ENCODE measurements at places on chromosomes 2 and 18. TPM values are rescaled to one million over a fixed set of nuclear protein-coding genes. Genes with fewer than 3 reads are reported as not detected.

DNA sequence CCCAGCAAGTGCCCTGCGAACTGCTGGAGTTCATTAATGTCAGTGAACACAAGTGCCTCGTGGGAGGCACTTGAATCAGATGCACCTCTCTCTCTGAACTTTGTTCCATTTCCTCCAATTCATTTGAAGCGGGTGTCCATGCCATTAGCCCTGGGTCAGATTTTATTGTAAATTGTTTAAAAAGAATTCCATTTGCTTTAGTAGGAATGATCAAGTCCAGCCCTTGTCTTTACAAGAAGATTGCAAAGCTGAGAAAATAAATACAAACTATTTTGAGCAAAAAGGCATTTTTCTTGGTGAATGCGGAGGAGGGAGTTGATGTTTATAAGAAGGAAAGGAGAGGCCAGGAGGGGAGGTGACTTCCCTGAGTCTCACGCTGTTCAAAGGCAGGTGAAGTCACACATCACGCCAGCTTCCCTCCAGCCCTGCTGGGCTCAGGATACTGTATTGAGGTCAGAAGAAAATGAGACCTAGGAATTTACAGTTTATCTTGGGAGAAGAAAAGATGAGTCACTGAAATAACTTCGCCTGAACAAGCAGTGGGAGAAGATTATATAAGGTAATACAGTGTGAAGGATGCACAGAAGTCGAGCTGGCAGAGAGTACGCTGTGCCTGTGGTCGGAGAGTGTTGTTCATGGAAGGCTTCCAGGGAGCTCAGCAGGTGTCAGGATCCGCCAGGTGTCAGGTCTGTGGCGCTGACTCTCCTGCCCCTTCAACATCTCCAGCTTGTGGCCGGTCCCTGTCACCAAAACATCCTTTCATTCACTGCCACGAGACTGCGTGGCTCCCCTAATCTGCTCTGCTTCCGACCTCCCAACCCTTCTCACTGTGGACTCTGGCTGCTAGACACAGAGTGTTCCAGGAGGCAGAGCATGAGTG lies 36.5 kb downstream of the EFR3B start:
- peak; percentile 64 for DNase-seq

The CDH19 gene
- polyA plus RNA-seq = 0.37 TPM

DNA sequence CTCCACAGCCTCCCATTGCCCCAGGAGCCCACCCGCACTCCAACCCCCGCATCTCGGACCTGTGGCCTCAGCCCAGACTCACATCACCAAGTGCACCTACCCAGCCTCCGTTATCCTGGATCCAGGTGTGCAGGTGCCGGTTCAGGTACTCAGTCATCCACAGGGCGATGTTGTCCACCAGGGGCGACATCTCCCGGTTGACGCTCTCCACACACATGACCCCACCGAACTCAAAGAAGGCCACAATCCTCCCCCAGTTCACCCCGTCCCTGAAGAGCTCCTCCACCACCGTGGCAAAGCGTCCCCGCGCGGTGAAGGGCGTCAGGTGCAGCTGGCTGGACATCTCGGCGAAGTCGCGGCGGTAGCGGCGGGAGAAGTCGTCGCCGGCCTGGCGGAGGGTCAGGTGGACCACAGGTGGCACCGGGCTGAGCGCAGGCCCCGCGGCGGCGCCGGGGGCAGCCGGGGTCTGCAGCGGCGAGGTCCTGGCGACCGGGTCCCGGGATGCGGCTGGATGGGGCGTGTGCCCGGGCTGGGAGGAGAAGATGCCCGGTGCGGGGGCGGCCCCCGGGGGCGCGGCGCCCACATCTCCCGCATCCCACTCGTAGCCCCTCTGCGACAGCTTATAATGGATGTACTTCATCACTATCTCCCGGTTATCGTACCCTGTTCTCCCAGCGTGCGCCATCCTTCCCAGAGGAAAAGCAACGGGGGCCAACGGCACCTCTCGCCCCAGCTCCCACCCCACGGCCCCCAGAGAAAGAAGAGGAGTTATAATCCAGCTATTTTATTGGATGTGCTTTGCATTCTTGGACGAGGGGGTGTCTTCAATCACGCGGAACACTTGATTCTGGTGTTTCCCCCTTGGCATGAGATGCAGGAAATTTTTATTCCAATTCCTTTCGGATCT lies 1.3 kb downstream of the BCL2 start:
- peak; percentile 91 for DNase-seq

The GALM gene
- polyA plus RNA-seq = 79.9 TPM

The MROH2A gene
- polyA plus RNA-seq = 1.8 TPM

GRCh38 chr2:170098626-170099312 lies 79.2 kb upstream of the MYO3B start:
- no peak for DNase-seq

GRCh38 chr2:237864940-237865622 lies 5.7 kb downstream of the RAMP1 start:
- DNase-seq = no peak

DNA sequence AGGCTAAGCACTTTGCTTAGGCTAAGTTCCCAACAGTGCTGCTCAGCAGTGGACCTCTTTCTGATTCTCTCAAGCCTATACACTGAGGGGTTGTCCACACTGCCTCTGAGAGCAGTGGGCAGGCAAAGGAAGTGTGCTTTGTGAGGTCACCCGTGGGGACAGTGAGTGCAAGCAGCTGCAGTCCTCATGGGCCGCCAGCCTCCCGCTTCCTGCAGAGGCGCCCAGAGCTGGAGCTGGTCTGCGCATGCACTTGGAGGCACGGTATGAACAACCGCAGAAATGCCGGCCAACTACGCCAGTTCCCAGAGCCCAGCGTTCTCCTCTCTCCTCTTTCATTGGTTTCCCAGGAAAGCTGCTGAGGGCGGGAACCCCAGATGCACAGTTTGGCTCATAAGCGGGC lies 149.5 kb upstream of the DLX2 start:
- DNase-seq = no peak

The UGT1A5 gene
- polyA plus RNA-seq = not detected

GRCh38 chr18:55910296-55910695 lies 322.3 kb upstream of the TCF4 start:
- DNase-seq = no peak

The STARD6 gene
- polyA plus RNA-seq = not detected

DNA sequence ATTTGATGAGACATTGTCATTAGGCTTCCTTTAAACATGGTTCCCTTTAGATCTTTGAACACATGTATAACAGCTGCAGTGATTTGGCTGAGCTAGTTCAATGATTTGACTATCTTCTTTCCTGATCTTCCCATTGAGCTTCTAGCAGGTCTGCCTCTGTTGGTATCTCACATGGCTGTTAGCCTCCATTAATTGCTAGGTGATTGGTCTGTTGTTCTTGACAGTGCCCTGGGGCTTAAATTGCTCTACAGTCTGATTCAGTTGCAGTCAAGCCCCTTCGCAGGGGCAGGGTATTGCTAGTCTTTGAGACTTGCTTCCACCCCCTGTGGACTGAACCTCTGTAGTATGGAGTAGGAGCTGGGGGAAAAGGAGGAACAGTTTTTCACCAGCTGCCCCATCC lies 24.1 kb downstream of the SKA1 start:
- no peak for DNase-seq

DNA sequence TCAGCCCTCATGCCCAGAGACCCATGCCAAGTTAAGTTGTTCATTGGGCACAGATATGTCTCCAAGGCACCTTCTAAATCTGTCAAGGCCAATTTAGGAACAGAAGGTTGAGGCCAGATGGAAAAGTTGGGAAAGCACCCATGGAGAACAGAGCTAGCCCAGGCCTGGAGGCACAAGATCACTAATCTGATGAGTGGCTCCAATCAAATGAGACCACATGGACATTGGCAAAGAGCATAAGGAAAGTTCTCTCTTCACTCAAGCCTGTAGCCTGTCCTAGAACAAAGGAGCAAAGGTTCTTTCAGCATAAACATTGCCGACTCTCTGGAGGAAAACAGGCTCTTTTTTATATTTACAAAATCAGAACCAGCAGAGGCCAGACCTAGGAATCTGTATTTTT lies 154.8 kb downstream of the RNF152 start:
- no peak for DNase-seq

The PLEK gene
- 2.8 TPM for polyA plus RNA-seq

The FBXO15 gene
- 9.1 TPM for polyA plus RNA-seq

DNA sequence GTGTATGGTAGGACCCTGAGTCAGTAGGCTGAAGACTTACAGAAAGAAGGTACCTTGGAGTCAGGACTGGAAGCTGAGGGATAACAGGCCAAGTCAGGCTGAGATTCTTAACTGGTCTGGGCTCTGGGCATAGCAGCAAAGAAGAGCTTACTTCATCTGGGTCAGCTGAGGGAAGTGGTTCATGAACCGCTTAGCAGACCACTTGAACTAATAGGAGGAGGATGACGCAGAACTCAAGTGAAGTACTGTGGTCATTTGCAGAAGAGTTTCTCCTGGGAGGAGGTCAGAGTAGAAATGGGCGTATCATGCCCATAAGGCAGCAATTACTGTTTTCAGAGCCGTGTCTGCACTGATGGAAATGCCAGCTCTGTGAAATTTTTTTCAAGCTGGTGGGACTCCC lies 164.5 kb downstream of the LCLAT1 start:
- no peak for DNase-seq

The TRIM43 gene
- not detected for polyA plus RNA-seq

GRCh38 chr2:6421138-6421730 lies 444.5 kb downstream of the CMPK2 start:
- DNase-seq = no peak

The ABCA12 gene
- 0.37 TPM for polyA plus RNA-seq

- no peak for DNase-seq
Observed at GRCh38 chr18:29218091-29218490, 1041.2 kb upstream of the CDH2 start.

- no peak for DNase-seq
Observed at GRCh38 chr2:230319211-230319862, 7.7 kb upstream of the SP140L start.

GRCh38 chr18:42882122-42882521 lies 233.4 kb downstream of the RIT2 start:
- no peak for DNase-seq
